ENCODE measurements at places on chromosomes 6 and 20.

DNA sequence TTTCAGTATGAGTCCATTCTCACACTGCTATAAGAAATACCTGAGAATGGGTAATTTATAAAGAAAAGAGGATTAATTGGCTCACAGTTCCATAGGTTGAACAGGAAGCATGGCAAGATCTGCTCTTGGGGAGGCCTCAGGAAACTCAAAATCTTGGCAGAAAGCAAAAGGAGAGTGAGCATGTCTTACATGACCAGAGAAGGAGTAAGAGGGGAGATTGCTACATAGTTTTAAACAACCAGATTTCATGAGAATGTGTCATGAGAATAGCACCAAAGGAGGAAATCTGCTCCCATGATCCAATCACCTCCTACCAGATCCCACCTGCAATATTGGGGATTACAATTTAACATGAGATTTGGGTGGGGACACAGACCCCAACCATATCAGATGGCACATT lies 672.4 kb downstream of the HTR1B start:
- DNase-seq, result no peak

- no peak for DNase-seq
Measured at GRCh38 chr6:4295058-4295782, 159.8 kb upstream of the ECI2 start.

DNA sequence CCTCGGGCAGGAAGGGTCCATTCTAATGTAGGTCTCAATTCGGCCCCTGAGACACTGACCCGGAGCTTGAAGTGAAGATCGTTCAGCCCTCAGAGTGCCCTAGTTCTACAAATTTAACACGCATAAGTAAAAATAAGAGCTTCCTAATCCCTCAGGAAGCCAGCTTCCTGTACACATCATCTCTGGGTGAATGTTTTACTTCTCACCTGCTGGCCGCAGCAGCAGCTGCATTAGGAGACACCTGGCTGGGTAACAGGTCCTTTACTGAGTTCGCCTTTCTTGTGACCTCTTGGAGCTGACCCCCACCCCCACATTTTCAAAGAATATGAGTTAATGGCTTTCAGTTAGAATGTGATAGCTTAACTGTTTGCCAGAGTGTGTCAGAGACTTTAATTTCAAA lies 165.0 kb downstream of the SMOC2 start:
- DNase-seq, result no peak

- DNase-seq, result no peak
Measured at GRCh38 chr6:40693768-40694167, 106.6 kb upstream of the LRFN2 start.

- DNase-seq, result no peak
Measured at GRCh38 chr6:45822873-45823272, 192.8 kb downstream of the CLIC5 start.

DNA sequence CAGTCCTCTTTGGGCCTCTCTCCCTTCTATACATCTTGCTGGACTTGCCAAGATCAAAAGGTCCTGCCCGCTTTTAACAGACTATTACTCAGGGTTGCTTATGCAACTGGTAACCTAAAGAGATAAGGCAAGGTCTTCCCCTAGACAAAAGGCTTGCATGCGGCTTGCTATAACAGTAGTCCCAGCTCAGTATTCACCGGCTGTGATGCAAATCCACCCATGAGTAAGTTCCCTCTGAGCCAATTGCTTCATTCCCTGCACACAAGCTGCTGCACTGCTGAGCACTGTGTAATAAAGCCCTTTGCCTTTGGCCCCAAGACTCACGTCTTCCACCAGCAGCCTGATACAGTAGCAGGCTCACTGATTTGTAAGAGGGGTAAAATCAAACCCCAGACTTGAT lies 363.8 kb downstream of the PRKN start:
- no peak for DNase-seq

- DNase-seq, result no peak
Measured at GRCh38 chr20:54084727-54085388, 14.5 kb upstream of the BCAS1 start.

DNA sequence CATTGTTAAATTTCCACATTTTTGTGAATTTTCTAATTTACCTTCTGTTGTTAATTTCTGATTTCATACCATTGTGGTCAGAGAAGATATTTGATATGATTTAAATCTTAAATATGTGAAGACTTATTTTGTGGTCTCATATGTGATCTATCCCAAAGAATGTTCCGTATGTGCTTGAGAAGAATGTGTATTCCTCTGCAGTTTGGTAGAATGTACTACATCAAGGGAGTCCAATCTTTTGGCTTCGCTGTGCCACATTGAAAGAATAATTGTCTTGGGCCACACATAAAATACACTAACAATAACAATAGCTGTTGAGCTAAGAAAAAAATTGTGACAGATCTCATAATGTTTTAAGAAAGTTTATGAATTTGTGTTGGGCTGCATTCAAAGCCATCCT lies 176.2 kb upstream of the PRND start:
- DNase-seq, result no peak

GRCh38 chr6:56668158-56668557 lies 25.5 kb upstream of the DST start:
- DNase-seq, result no peak

DNA sequence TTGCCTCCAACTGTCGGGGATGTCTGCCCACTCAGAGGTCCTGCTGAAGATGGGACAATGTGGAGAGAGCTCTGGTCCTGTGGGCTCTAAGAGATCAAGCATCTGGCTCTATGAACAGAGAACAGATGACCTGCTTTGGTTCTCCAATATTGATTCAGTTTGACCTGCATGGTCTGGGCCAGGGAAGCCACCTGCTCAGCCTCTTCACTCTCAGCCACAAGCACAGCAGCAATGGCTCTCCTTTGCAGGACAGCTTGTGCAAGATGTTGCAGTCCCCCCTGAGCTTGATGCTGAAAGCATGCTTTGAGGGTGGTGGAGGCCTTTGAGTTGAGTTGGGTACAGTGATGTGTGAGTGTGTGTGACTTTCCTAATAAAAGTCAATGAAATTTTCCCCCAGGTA lies 18.6 kb upstream of the MCM3 start:
- no peak for DNase-seq

GRCh38 chr6:170156448-170157375 lies 134.2 kb downstream of the DLL1 start:
- no peak for DNase-seq

GRCh38 chr20:45487231-45487635 lies 17.7 kb downstream of the WFDC2 start:
- DNase-seq, result no peak

GRCh38 chr6:81901551-81901966 lies 149.1 kb upstream of the TENT5A start:
- peak; percentile 18 for DNase-seq

- DNase-seq, result no peak
Measured at GRCh38 chr6:122081921-122082320, 317.5 kb upstream of the HSF2 start.

- DNase-seq, result peak; percentile 45
Measured at GRCh38 chr20:25276533-25277050, 28.7 kb downstream of the PYGB start.

GRCh38 chr6:341914-342831 lies 49.4 kb upstream of the IRF4 start:
- no peak for DNase-seq

DNA sequence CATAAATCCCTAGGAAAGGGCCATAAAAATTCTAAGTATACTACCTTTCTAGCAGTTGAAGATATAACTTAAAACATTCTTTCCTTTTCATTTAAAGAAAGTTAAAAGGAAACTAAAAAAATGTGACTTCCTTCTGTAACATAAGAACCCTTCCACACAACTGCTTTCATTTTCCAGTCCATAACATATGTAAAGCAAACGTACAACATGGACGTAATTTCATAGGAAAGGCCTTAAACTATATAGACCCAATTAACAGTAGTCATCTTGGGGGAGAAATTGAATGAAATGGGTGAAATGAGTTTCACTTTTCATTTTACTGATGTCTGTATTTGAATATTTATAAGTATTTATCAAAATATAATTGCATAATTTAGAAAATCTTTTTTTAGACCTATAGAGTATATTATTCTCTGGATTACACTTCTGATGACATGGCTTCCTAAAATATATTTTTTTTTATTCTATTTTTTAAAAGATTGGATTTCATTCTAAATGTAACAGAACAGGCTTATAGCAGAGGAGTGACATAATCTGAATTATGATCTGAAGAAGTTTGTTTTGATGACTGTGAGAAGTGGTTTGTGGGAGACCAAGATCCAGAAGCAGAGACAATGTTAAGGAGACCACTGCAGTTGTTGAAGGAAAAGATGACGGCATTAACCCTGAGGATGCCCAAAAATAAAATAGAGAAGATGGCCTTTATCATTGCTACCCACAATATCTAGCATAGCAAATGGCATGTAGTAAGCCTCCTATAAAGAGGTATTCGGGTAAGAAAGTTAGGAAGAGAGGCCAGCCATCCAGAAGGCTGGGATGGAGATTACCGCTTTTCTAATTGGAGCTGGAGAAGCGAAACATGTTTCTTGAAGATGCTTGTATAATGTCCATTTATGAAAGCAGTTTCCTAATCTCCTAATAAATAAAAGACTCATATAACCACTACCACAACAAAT lies 260.4 kb downstream of the PTPRK start:
- no peak for DNase-seq

GRCh38 chr20:50285376-50286173 lies 94.9 kb downstream of the CEBPB start:
- DNase-seq, result peak; percentile 65
